Stimulated activated CD4-positive, alpha-beta T cell treated with anti-CD3 and anti-CD28 coated beads, Interleukin-12 subunit alpha, Interleukin-12 subunit beta, amount 100 ng/mL, for 4 hours (primary cell): ENCODE measurements at places on chromosomes 7 and 10.

- no peak for DNase-seq
Measured at GRCh38 chr7:123863461-123863860, 18.5 kb downstream of the HYAL4 start.

GRCh38 chr7:15782656-15783055, 96.2 kb upstream of the MEOX2 start:
- DNase-seq: no peak

- no peak for DNase-seq
Measured at GRCh38 chr10:132846631-132847415, 60.9 kb upstream of the NKX6-2 start.

DNA sequence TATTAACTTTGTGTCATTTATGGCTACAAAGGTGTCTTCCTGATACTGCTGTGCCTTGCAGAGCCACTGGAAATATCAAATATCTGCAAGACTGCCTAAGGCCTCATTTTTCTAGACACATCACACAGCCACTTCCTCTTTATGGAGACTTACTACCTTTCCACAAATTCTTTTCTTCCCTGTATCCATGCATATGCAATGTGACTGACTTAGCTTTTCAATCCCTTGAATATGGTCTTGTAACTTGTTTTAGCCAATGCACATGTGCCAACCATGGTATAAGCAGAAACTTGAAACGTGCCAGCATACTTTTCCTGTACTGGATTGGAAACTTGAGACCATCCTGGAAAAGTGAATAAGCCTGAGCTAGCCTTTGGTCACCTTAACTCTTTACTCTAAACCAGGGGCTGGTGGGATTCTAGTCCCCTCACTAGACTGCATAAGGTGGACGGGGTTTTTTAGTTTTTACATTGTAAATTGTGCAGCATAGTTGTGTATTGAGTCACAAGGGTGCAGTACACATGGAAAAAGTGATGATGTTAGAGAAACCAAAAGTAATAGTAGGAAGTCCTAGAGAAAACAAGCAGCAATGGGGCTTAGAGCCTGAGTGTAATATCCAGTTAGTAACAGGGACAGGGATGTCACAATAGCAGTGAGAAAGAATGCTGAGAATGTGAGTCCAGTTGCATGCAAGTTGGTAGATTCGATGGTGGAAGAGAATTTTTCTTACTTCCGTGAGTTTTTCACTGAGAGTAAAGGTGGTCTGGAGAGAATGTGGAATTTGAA, 879.5 kb downstream of the SORCS1 start:
- no peak for DNase-seq
